Activated CD4-positive, alpha-beta T cell treated with anti-CD3 and anti-CD28 coated beads, Interleukin-2, amount 10 ng/mL, durations not matched to agents 24 days and 14 days (primary cell): ENCODE measurements at places on chromosomes 11 and 22. TPM values are rescaled to one million over a fixed set of nuclear protein-coding genes. Genes with fewer than 3 reads are reported as not detected.
A peak's percentile ranks its signal among the peaks of the same experiment; 100 is the strongest.

DNA sequence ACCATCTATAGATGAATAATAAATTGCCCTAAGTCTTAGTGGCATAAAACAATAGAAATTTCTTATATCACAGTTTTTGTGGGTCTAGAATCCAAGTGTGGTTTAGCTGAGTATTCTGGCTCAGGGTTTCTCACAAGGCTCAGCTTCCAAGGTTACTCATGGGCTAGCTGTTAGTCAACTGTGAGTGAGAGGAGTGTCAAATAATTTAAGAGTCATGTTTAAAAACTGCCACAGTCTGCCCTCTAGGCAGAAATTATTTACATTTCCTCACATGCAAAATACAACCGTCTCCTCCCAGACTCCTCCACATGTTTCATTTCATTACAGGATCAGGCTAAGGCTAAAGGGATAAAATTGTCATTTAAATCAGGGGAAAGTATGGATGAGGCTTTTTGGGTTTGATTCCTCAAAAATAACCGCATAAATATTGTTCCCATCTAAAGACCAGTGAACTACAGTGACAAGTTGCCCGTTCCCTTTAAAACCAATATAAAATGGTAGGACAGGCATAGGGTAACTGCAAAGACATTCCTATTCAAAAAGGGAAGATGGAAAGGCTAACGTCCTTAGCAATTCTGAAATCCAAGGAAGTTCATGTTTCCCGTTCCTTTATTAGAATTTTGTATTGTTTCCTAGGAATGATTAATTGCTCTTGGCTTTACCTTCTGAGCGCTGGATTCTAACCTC, 324.3 kb downstream of the DYNC2H1 start:
- H3K36me3 ChIP-seq, result no peaks in the 10 kb centered on the region
- H3K27ac ChIP-seq, result no peak overlapping the region
- H3K4me1 ChIP-seq, result no peaks in the 10 kb centered on the region
- DNase-seq, result no peak
- no peaks in the 10 kb centered on the region for H3K27me3 ChIP-seq
- no peak overlapping the region for H3K4me3 ChIP-seq

DNA sequence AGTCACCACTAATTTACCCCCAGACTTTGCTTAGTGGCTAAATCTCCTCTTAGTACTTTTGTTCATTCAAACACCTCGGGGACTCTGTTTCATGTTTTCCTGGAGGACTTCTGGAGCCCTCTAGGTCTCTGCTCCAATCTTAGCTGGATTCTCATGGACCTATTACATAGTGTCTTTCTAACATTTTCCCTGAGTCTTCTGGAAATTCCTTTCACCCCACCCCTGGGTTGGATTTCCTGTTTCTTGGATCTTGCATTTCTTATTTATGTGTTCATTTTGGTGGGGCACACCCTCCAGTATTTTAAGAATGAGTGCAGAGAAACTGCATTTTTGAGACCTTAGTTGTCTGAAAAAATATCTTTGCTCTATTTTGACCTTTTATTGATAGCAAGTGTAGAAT, 220.1 kb downstream of the BLID start:
- no peak overlapping the region for H3K4me3 ChIP-seq
- no peak for DNase-seq
- H3K36me3 ChIP-seq, result no peaks in the 10 kb centered on the region
- no peak overlapping the region for H3K27ac ChIP-seq

DNA sequence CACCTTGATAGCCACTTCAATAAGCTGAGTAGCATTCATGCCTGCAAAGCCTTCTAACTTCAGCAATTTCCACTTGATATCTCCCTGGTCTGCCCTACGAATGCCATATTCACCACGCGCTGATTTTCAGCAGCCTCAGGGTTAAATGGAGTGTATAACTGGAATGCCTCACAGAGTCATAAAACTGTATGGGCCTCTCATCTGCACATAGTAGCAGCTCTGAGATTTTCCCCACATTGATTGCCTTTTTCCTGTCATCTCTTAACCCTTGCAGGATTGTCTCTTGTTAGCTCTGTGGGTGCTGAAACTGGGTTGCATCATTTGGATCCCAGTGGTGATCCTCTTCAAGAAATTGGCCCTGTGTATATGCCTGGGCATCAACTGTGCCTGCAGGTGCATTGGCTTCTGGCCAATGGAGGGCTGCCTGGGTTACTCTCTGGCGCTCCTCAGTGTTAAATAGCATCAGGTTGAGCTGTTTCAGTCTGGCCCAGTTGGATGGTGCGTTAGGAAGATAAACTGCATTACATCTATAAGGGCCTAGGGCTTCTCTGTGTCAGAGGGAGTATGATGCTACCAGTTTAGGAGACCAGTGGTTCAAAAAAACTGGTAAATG, 17.4 kb upstream of the GLYATL1 start:
- peaks cover 11% of the 10 kb centered on the region for H3K27me3 ChIP-seq
- H3K4me3 ChIP-seq, result no peak overlapping the region
- no peaks in the 10 kb centered on the region for H3K36me3 ChIP-seq
- no peak for DNase-seq
- no peak overlapping the region for H3K27ac ChIP-seq
- peaks cover 10% of the 10 kb centered on the region for H3K4me1 ChIP-seq

TREH gene
- not detected in 2 replicates for total RNA-seq

OR8G5 gene
- total RNA-seq, result not detected in 2 replicates

DNA sequence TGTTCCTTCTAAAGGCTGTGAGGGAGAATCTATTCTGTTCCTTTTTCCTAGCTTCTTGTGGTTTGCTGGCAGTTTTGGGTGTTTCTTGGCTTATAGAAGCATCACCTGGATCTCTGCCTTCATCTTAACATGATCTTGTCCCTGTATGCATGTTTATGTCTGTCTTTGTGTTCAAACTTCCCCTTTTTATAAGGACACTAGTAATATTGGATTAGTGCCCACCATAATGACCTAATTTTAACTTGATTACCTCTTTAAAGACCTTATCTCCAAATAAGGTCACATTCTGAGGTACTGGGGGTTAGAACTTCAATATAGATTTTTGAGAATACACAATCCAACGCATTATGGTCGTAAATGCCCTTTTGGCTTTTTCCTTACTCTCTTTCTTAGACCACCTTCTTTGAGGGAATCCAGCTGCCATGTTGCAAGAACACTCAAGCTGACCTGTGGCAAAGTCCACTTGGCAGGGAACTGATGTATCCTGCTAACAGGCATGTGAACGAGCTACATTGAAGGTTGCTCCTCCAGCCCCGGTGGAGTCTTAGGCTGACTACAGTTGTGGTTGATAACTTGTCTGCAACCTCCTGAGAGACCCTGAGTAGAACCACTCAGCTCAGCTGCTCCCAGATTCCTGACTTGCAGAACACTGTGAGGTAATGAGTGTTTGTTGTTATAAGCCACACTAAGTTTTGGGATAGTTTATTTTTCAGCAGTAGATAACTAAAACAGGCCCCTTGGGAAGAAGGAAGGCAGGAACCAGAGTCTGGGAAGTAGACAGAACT, 127.1 kb upstream of the OR9Q1 start:
- no peaks in the 10 kb centered on the region for H3K4me1 ChIP-seq
- no peak overlapping the region for H3K4me3 ChIP-seq
- no peak overlapping the region for H3K27ac ChIP-seq
- H3K36me3 ChIP-seq, result no peaks in the 10 kb centered on the region
- H3K27me3 ChIP-seq, result peaks cover 7% of the 10 kb centered on the region
- DNase-seq, result no peak

DNA sequence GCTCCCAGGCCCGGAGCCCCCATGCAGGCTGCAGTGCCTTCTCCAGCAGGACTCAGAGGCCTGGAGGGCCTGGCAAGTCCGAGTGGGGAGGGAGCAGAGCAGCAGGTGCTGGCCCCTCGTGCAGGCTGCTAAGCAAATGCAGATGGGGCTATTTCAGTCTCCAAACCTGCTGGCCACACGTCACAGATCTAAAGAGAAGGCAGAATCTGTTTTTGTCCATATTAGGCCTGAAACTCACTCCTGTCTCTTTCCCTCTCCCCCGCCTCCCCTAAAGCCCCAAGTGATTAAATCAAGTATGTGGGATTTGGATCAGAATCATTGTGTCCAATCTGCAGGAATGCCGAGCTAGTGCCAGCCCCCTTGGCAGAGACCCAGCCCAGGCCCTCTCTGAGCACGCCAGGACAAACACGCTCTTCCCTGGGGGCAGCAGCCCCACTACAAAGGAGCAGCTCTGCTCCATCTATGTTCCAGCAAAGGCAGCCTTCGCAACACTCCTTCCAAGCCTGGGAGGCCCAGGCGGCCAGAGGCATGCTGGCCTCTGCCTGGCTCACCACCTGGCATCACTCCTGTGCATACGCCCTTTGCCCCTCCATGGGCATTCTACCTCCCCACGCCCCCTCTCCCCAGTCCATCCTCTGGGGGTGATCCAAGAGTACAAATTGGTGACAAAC, 26.5 kb downstream of the RPL27A start:
- no peak overlapping the region for H3K27ac ChIP-seq
- no peak overlapping the region for H3K4me3 ChIP-seq
- H3K4me1 ChIP-seq, result peaks cover 2% of the 10 kb centered on the region
- H3K36me3 ChIP-seq, result no peaks in the 10 kb centered on the region
- H3K27me3 ChIP-seq, result no peaks in the 10 kb centered on the region
- DNase-seq, result no peak

DNA sequence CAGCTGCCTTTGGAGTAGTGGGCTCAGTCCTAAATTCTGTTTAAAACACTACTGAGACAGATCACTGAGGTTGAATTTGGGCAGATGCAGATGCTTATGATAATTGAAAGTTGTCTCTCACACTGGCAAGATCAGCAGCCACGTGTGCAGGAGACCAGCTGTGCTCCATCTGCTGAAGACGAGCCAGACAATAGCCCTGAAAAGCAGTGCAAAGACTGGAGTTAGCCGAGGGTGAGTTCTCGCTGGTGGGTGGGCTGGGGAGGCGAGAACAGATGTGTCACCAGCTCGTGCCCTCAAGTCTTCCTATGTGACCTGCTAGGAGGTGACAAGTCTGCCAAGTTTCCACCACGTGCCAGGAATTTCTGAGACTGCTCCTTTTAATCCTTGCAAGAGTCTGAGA, 661.3 kb upstream of the B3GAT1 start:
- no peaks in the 10 kb centered on the region for H3K27me3 ChIP-seq
- no peaks in the 10 kb centered on the region for H3K36me3 ChIP-seq
- DNase-seq, result no peak
- no peak overlapping the region for H3K4me3 ChIP-seq
- no peak overlapping the region for H3K27ac ChIP-seq
- no peaks in the 10 kb centered on the region for H3K4me1 ChIP-seq

GRM5 gene
- not detected in 2 replicates for total RNA-seq

GRCh38 chr11:73996161-73996747, 12.6 kb downstream of the UCP3 start:
- peak overlapping the region; percentile 80 for H3K4me3 ChIP-seq
- H3K27me3 ChIP-seq, result no peaks in the 10 kb centered on the region
- no peak for DNase-seq
- H3K36me3 ChIP-seq, result peaks cover 9% of the 10 kb centered on the region
- H3K4me1 ChIP-seq, result peaks cover 46% of the 10 kb centered on the region

TBX10 gene
- not detected in 2 replicates for total RNA-seq

DKK3 gene
- total RNA-seq, result not detected in 2 replicates

FUT4 gene
- total RNA-seq, result 8.3 and 8.8 TPM in 2 replicates
